ENCODE measurements at places on chromosomes 7 and 10.

DNA sequence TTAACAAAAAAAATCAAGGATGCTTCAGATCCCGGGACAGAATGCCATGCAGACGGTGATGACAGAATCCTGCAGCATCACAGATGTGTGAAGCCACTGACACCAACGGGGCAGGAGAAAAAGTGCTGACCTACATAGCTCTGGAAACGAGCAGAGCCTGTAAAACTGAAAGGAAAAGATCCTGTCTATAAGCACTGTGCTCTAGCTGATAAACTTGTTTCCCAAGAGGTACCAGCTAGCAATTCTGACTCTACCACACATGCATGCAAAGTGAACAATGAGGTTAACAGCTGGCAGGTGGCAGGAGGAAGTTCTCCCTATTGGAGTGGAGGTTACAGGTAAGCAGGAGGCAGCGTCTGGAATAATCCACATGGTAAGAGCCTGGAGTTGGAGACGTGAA lies 75.6 kb downstream of the PTPRN2 start:
- no peak for DNase-seq

DNA sequence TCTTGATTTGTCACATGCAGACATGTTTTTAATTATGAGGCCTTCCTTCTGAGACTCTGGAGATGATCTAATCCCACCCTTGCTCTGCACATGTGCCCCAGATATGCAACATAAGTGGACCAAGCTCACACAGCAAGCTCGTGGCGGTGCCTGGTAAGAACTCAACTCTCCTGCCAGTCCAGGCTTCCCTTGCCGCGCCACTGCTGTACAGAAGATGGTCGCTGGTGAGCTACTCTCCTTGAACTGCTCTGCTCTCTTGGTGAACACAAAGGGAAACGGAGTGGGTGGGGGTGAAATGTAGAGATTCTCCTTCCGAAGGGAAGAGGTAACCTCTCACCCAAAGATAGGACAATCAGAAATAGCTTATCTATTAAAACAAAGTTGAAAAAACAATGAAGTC lies 25.7 kb downstream of the MYOF start:
- DNase-seq, result no peak

DNA sequence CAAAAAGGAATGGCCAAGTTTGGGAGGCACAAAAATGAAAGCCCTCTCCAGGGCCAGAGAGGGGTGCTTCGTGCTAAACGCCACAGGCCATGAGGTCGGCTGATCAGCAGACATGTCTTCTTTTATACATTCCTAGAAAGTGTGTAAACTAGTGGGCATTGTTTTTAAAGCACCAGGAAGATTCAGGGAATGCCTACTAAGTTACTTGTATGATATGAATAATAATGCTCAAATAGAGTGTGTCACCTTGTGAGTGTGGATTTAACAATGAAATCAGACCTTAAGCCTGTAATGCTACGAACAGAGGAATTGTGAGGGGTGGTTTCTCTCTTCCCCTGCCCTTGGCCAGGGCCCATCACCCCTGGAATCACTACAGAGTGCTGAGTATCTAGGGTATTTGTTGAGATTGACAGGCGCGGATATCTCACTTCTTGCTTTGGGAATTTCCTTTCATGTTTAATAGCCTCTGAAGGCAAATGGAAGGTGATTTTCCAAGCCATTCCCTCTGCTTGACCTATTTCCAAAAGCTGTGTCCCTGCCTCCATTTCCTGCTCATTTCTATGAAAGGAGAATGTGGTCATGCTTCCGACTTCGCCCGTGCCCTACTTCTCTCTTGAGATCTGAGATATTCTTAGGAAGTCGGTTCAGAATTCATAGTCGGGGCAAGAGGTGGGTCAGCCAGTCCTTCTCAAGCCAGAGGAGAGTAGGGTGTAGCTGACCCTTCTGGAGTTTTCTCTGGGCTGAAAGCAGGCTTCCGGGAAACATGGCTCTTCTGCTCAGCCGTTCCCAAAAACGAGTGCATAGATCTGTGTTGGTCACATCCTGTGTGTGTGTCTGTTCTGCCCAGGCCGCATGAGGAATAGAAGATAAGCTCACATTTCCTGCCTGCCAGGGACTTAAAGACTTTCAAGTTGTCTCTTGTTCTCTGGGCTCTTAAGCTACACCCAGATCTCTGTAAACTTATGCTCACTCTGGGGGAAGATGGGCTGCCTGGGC lies 167.8 kb upstream of the ITGB1 start:
- no peak for DNase-seq

- no peak for DNase-seq
These were observed 66.8 kb downstream of the UPF2 start for GRCh38 chr10:11975795-11976194.

- no peak for DNase-seq
These were observed 174.6 kb downstream of the CCDC71L start for GRCh38 chr7:106486331-106486730.
